T-cell (primary cell): ENCODE measurements at places on chromosomes 7 and 10.

DNA sequence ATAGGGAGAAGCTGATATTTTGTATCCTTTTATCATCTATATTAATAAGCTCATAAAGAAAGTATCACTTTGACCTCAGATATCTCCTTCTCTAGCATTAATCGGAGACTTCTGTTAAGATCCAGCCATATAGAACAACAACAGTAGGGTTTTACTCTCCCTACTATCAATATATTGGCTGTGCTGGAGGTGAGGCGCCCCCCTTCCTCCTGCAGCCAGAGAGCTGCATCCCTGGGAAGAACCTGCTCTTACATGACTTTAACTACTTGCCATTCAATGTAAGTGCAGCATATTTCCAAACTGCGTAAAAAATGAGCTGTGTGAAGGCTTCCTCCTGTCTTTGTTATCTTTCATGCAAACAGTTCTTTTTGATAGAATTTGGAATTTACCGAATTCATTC, 247.8 kb downstream of the SDK1 start:
- no peak for DNase-seq

GRCh38 chr7:91720260-91720937, 160.1 kb downstream of the MTERF1 start:
- DNase-seq: no peak

DNA sequence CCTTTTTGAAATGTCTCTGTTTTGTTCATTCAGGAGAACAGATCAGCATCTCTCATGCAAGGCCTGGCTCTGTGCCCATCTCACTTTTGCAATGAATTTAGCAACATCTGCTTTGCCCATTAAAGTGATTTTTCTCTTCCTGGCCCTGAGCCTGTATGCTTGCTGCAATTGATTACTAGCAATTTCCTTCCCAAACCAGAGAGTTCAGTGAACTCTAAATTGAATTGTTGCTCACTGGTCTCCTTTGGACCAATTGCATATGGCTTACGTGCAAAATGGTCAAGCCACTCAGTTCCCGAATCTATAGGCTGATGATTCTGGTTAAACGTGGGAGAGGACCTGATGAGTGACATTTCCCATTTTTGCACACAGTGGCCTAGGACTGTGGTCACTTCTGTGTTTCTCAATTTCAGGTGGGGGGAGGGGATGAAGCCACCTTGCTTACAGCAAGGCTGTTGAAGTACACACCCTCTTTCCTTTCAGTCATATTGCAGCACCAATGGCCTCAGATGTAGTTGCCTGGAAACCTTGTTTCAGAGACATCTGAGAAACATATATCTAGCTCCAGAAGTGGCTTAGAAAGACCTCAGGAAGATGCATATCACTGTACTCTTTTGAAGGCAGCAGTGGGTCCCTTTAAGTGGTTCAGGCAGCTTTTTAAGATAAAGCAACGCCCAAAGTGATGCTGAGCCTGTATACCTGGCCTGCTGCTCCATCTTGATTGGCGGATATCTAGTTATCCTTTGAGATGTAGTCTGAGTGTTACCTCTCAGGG, 201.4 kb downstream of the PTEN start:
- peak; percentile 41 for DNase-seq

DNA sequence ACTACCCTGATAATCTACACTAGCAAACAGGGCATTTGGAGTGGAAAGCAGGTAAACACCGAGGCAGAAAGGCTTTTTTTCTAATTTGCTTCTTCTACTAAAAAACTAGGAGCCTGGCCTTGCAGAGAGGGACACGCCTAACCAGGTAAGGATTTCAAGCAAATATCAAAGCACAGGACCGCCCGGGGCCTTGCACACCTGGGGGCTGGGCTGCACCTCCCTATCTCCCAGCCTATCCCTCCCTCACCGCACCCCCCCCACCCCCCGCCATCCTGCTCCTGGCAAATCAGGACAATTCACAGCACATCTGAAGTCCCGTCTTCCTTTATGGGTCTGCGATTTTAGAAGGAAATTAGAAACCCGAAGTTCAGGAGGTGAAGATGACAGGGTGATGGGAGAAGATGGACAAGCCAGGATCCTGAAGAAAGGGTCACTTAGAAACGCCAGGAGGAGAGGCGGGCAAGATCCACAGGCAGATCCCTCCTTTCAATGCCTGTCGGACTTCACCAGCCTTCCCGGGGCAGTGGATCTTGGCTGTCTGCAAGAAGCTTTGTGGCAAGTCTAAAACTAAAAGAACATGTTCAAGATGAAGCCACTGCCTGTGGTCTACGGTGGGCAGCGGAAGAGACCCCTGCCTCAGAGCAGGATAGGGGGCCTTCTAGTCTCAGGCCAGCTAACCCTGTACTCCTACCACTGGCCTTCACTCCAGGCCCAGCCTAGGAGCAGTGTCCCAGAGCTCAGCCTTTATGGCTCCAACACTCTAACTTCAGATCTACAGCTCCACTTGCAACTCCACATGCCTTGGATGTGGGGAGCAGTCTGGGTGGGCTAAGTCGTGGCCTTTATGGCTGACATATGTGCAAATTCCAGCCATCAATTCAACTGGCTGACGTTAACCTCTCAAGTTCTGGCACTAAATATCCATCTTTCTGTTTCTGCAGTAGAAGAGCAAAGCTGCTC, 43.9 kb downstream of the TNS3 start:
- DNase-seq: no peak

GRCh38 chr7:22317632-22318031, 39.3 kb downstream of the RAPGEF5 start:
- no peak for DNase-seq

GRCh38 chr10:100485801-100486495, 23.1 kb downstream of the WNT8B start:
- DNase-seq: no peak
